Sigmoid colon (tissue), 7 donors: ENCODE measurements at places on chromosomes 6 and 20. TPM values are rescaled to one million over a fixed set of nuclear protein-coding genes. Genes with fewer than 3 reads are reported as not detected.

The SNHG17 gene
- total RNA-seq = 11.8 TPM

DNA sequence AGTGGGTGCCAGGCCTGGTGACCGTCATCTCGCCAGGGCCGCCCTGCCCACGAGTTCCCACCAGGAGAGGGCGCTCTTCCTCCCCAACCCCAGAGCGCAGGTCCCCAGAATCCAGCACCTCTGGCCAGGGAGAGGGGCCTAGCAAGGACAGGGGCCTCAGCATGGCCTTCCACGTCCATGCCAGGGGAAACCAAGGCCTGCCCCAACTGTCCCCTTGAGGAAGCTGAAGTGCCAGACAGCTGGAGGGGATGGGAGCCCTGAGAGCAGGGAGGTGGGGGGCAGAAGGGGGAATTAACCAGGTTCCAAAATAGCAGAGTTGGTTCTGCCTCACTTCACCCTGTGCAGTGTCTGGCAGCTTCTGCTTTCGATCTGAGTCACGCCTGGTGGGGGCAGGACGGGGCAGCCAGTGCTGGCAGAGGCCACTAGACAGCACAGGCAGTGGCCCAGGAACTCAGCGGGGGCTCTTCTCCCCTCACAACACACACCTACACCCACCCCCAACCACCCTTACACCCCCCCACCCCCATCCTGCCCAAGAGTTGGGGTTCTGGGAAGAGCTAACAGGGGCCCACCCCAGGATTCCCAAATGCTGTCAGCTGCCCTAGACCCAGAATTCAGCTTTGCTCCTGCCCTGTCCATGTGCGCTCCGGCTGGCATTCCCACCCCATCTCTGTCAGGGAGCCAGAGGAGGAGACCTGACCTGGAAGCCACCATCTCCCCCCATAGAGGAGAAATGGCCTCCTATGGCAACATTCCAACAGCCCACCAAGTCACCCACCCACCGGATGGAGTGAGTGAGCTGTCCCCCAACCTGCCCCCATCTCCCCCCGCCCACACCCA is 29.2 kb downstream of the TFEB start:
- H3K27ac ChIP-seq = peak overlapping the region; percentile 89
- no peak overlapping the region for H3K4me3 ChIP-seq
- H3K4me1 ChIP-seq = peaks cover 75% of the 10 kb centered on the region

- H3K4me3 ChIP-seq = peak overlapping the region; percentile 45
- no peaks in the 10 kb centered on the region for H3K36me3 ChIP-seq
- peaks cover 85% of the 10 kb centered on the region for H3K27me3 ChIP-seq
- peak overlapping the region; percentile 58 for H3K27ac ChIP-seq
- no peak for DNase-seq
These were observed 489 bp downstream of the TBX18 start for GRCh38 chr6:84763886-84764331.

DNA sequence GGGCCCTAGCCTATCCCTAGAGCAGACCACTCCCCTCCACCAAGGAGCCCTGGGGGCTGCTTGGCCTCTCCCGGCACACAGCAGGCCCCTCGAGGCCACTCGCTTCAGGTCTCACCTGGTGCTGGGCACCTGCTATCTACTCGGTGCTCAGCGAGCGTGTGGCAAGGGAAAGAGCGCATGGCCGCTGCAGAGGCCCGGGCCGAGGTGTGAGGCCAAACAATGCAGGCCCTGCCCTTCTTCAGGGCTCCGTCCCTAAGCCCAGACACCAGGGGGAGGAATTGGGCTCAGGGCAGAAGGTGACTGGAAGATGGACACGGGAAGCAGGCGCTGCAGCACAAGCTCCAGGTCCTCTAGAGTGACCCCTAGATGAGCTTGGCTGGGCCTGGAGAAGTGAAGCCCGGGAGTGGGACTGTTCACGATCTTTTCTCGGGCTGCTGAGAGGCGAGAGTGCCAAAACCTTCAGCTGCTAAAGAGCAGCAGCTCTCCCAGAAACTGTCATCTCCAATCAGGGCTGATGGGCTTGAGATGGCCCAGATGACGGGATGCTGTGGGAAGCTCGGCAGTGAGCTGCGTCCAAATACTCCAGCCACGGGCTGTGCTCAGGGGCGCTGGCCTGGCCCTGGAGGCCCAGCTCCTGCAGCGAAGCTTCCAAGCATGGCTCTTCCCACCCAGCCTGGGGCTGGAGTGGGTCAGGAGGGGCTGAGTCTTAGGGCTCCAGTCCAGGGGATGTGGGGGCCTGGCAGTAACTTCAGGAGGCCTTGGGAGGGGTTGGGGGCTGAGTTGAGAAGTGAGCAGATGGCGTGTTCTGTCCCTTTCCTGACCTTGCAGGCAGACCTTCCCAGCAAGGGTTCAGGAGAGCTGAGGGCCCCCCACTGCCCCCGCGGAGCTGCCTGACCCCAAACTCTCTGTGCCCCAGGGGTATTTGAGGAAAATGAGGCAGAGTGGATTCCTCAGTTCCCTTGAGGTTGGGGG is 43.7 kb downstream of the APCDD1L start:
- DNase-seq = peak; percentile 93
- no peaks in the 10 kb centered on the region for H3K36me3 ChIP-seq

DNA sequence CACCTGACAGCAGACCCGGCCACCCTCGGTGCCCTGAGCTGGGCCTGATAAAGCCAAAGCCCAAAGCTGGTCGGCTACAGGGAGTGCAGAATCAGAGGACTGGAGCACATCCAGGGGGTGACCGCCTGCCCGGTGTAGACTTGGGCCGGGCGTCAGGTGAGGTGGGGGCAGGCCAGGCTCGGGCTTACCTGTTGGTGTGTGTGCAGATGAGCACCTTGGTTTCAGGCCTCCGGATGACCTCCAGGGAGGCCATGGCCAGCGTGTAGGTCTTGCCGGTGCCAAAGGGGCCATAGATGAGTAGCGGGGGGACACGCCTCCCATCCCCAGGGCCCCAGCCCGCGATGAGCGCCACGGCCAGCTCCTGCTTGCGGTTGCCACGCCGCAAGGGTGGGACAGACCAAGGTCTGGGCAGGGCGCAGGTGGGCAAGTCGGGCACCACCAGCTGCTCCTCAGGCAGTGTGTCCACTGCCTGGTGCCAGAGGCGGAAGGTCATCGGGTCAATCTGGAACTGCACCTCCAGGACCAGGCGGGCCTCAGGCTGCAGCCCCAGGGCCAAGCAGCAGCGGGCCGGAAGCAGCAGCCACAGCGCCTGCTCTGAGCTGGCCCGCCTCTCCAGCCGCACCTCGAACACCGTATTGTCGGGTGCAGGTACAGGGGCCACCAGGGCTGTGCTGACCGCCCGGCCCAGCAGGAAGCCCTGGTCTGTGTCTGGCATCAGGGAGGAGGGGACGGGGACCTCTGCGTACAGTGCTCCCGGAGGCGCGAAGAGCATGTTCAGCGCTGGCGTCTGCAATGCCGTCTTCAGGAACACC is 5.7 kb downstream of the HELZ2 start:
- H3K4me3 ChIP-seq = no peak overlapping the region
- peaks cover 32% of the 10 kb centered on the region for H3K36me3 ChIP-seq
- H3K27me3 ChIP-seq = no peaks in the 10 kb centered on the region
- H3K4me1 ChIP-seq = peaks cover 8% of the 10 kb centered on the region
- no peak overlapping the region for H3K27ac ChIP-seq

DNA sequence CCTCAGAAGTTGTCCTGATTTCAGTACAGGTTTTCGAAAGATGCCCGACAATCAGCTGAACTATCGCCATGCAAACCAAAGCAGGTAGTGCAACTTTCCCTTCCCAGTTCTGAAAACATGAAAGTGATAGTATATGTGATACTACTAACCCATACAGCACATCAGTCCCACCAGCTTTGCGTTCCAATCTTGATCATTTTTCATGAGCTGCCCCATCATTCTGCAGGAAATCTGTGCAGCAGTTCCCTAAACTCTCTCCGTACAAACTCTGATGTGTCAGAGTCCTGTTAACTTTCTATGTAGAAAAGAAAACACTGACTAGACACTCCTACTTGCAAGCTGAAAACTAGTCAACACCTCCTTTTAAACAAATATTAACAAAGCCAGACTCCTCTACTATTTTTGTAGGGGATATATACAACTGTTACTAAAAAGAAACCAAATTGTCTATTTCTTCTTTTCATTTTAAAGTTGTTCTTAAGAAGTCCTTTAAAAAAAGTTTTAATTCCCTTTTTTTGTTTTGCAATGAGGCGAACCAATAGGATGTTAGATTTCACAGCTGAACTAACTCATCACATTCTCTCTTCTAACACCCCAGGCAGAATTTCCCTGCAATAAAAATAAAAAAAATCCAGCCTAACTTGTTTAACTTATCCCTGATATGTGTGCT is 99.6 kb upstream of the DST start:
- no peaks in the 10 kb centered on the region for H3K36me3 ChIP-seq
- H3K27ac ChIP-seq = peak overlapping the region; percentile 68
- peak overlapping the region; percentile 5 for H3K4me3 ChIP-seq

DNA sequence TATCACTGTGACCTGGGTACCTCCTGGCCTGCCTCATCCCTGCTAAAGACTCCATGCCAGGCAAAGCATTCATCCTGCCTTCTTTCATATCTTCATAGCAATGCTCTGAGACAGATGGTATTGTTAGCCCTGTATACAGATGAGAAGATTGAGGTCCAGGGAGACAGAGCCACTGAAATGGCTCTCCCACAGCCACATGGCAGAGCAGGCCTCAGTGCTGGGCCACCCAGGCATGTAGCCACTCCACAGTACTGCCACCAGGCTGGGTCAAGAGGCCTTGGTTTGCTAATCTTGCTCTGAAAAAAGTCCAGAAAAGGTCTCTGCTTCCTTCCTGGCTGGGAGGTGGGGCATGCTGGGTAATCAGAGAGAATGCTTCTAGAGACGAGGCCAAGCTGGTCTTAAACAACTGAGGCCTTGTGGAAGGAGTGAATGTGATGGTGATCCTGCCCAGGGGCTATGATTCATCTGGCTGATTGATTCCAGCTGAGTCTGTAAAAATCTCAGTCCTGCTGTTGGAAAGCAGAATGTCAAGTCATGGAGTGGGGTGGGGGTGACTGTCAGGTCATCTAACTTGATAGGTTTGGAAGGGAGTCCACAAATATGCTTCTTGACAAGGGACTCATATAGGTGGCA is 29.8 kb downstream of the HM13 start:
- DNase-seq = no peak
- peaks cover 17% of the 10 kb centered on the region for H3K36me3 ChIP-seq
- no peaks in the 10 kb centered on the region for H3K27me3 ChIP-seq
- no peak overlapping the region for H3K4me3 ChIP-seq
